NAMALWA (cell line): ENCODE measurements at places on chromosomes 3 and 15.

DNA sequence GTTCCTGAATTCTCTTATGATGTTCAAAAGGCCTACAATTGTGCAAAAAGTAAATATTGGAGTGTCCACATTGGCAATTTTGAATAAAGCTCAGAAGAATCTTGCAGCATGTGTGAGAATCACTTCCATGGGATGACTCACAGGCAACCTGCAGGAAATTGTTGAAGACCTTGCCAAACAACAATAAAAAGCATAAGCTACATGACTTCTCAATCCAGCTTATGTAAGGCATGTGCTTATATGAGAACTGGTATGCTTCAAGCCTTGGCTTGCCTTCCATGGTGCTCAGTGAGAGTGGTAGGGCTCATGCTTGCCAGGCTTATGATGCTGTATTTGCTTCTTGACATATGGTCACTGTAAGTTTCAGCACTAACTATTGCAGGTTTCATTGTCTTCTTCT lies 18.4 kb upstream of the BCHE start:
- no peak for DNase-seq

DNA sequence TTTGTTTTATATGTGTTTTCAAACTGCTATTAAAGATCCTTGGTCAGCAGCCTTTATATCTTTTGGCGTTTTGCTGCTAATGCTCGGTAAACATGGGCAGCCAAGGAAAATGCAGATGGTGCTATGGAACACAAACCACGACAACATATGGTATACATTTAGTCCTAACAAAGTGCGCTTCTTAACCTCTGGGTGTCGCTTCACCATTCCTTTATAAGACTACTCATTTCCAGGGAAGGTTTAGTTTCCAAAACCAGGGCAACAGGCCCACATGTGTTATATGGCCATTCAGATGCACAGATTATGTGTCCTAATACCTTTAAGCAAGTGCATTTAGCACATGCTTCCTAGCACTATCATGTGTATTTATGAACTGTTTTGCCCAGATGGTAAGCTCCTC lies 14.7 kb downstream of the SHOX2 start:
- DNase-seq: no peak

- DNase-seq: no peak
Observed at GRCh38 chr15:83998486-83998885, 237.1 kb upstream of the GOLGA6L4 start.

- DNase-seq: no peak
Observed at GRCh38 chr15:38539008-38539343, 25.6 kb downstream of the RASGRP1 start.

DNA sequence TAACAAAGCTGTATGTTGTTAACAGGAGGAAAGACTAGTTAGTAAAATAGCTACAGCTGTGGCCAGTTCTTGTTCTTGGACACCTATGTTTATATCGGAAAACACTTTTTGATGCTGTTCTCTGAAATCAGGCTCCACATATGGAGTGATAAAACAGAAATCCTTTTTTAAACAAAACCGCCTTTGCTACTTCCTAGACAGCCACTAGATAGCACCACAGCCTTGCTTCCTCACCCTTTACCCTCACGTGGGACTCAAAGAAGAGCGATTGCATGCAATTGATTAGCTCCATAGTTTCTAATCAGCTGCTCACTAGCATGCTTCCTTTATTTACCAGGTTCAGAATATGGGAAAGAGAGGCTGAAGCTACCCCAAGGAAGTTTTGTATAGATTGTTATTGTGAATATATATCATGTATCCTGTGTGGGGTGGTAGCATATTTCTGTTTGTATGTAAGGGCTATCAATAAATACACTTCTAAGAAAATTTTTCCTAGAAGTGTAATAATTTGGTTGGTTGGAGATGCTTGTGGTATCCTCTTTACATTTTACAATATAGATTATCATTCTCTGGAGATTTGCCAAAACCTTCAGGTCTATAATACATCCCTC lies 4.3 kb upstream of the MTFMT start:
- DNase-seq: peak; percentile 74

DNA sequence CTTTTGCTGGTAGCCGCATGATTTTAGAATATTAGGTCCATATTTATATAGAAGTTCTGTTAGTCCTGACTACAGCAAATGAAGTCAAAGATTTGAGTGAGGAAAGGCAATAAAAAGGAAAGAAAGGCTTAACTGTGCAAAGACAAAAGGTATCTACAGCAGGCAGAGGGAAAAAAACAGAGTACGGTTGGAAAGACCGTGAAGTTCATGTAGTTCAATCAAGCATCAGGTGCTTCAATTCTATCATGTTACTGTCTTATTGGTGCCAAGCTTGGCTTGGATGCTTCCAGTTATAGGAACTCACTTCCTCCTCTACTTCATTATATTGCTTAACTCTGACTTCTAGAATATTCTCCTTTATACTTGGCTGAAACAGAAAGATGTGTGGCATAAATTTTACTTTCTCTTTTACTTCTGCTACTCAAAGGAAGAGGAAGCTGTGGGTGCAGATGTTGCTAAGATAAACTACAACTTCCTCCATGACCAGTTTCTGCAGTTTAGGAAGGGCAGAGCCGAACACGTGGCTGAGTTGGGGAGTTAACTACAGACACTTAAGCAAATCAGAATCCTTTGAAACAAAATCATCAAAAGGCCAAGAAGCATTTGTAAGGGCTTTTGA lies 72.6 kb upstream of the ZBED2 start:
- peak; percentile 93 for DNase-seq

DNA sequence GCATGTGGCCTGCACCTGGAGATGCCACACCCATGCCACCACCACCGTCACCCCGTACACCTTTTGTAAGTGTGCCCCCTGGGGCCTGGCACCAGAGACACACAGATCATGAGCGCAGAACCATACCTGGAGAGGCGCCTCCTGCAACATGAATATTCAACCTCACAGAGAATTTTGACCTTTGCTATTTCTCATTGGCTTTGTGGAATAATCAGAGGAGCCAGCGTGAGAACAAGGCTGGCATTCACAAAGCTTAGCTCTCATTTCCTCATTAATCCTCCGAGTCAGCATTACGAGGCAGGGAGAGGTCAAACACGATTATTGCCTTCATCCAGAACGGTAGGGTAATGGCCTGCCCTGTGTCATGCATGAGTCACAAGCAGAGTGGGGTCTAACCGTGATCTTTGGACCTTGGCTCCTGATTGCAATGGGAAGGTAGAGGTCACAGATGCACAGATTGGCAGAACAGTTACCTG lies 73.0 kb upstream of the POMGNT2 start:
- DNase-seq: no peak
